Activated naive CD4-positive, alpha-beta T cell treated with anti-CD3 and anti-CD28 coated beads for 36 hours (primary cell): ENCODE measurements at places on chromosomes 5 and 9. TPM values are rescaled to one million over a fixed set of nuclear protein-coding genes. Genes with fewer than 3 reads are reported as not detected.

The PCDHGB5 gene
- total RNA-seq: 0.12 TPM

DNA sequence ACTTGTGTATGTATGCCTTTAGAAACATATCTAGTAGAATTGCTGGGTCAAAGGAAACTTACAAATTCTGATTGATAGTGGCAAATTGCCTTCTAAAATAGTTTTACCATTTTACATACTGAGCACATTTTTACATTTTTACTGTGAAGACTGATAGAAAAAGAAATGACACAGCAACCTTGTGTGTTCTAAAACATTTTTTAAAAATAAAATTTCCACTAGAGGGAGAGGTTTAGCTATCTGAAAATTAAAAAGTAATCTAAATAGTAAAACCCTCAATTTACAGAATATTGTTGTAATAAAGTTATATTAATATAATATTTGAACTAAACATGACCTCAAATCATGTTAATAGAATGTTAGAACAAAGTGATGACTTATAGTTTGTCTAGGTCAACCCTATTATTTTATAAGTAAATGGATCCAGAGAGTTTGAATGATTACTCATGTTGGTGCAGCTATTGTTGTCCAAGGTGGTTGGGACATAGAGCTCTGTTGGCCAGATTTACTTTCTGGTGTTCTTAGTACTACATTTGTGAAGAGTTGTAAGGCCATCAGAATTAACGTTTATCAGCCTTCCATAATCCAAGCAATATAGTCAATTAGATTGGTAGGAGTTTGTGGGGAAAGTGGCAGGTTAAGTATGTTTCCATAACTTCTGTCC lies 17.2 kb downstream of the CENPP start:
- DNase-seq: no peak

GRCh38 chr5:166795756-166796155 lies 1495.7 kb upstream of the WWC1 start:
- no peak for DNase-seq

The TMEM215 gene
- total RNA-seq: not detected

The SLC27A4 gene
- total RNA-seq: 5.7 TPM

The DMRT3 gene
- total RNA-seq: not detected

The DPYSL3 gene
- 0.05 TPM for total RNA-seq

GRCh38 chr9:10858817-10859216 lies 246.0 kb upstream of the PTPRD start:
- DNase-seq: no peak

The CDX1 gene
- total RNA-seq: not detected

The WNK2 gene
- 5.8 TPM for total RNA-seq

The MARCOL gene
- not detected for total RNA-seq

GRCh38 chr5:178535299-178536175 lies 54.7 kb downstream of the COL23A1 start:
- no peak for DNase-seq

- peak; percentile 51 for DNase-seq
Measured at GRCh38 chr5:179731791-179732411, 721 bp upstream of the MAML1 start.

The PCDHA11 gene
- total RNA-seq: not detected

DNA sequence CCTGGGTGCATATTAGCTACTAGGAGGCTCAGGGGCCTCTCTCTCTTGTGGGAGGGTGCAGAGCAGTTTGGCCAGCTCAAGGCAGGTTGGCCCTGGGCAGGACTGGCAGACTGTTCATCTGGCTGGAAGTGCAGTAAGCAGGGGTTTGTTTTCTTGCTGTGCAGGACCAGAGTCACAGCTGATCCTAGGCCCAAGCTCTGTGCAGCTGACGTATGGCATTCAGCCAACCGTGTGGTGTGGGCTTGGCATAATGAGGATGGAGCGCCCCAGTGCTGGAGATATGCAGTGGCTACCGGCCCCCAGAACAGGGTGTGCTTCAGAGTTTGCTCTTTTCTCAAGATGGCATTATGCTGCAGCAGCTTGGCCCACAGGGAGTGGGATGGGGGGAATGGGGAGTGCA lies 31.0 kb upstream of the PHF24 start:
- DNase-seq: no peak

GRCh38 chr5:74642543-74642863 lies 2.0 kb upstream of the ENC1 start:
- no peak for DNase-seq

GRCh38 chr9:114972510-114973136 lies 42.2 kb upstream of the TNFSF8 start:
- no peak for DNase-seq

The LMNB1 gene
- 274 TPM for total RNA-seq

DNA sequence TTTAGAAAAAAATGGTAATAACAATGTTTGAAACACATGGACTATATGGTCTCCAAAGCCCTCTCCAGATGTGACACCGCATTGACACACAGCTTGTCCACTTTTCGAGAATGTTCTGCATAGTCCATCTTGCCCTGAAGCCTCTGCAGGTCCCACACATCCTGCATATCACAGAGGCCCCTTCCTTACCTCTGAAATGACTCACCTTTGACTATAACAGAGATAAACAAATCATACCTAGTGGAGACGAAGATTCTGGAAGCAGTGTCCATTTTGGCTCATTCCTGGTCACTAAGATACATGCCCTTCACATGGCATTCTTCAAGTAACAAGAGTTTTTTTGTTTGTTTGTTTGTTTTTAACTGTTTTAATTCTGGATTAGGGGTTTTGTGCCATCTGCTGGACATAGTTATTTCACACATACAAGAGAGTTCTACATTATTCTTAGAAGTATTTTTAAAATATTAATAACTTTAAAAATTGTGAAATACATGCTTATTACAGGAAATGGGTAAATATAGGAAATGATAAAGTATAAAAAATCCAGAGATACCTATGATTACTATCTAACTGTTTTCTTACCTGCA lies 5.1 kb downstream of the ARL14EPL start:
- no peak for DNase-seq

DNA sequence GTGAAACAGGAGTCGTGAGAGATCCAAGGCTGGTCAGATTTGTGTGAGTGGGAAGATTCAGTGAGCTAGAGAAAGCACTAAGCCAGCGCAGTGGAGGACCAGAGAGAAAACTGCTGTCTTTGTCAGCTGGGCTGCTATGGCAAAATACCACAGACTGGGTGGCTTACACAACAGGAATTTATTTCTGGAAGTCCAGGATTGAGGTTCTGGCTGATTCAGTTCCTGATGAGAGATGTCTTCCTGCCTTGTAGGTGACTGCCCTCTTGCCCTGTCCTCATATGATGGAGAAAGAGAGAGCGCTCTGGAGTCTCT lies 24.2 kb upstream of the ANKRD33B start:
- no peak for DNase-seq

GRCh38 chr9:31790720-31791119 lies 593.7 kb upstream of the ACO1 start:
- no peak for DNase-seq

- DNase-seq: no peak
Measured at GRCh38 chr9:5511935-5512580, 1.7 kb downstream of the PDCD1LG2 start.

DNA sequence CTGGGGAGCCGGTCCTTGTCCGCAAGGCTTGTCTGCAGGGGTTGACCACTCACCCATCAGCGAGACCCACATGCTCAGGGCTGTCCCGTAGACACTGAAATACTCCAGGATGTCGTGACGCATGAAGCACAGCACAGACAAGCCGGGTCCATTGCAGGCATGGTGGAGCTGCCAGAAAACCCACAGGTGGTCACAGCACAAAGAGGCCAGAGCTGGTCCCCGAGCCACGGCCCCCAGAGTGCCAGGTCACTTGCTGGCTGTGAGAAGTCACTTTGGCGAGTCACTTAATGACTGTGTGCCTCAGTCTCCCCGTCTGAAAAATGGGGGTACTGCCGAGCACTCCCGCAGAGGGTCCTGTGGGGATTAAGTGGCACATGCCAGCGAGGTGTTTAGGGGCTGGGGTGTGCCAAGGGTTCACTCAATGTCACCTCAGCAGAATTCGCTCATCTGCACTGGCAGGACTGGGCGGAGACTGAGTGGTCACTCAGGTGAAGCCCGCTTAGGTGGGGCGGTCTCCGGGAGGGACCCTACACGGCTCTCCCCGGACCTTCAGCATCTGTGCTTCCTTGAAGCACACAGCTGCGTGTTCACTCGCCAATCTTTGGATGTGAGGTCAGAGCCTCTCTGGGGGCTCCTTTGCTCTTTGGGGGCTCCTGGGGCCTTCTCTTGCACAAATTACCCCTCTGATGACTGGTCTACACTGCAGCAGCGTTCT lies 4.5 kb downstream of the MYMK start:
- DNase-seq: no peak

The FAM78A gene
- total RNA-seq: 24.1 TPM

The CTSV gene
- total RNA-seq: 1.2 TPM

DNA sequence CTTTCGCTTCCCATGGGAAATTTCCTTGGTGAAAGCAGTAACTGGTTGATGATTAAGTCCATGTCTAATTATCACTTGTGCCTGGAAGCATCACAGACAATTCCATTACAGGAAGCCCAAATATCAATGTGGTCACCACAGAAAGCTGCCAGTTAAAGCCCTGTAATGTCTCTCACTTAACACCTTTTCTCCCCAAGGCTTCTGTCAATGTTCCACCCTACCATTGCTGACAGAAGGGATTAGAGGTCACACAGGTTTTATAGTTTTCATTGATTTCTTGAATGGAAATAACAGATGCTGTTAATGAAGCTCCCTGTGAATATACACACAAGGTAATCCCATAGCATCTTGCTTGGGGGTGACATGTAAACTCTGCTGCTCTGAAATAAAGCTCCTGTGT lies 279.2 kb downstream of the COX7C start:
- DNase-seq: no peak

The BAAT gene
- not detected for total RNA-seq

GRCh38 chr9:34555002-34555348 lies 32.2 kb upstream of the ENHO start:
- DNase-seq: no peak

GRCh38 chr5:89211836-89212235 lies 328.9 kb upstream of the MEF2C start:
- no peak for DNase-seq

DNA sequence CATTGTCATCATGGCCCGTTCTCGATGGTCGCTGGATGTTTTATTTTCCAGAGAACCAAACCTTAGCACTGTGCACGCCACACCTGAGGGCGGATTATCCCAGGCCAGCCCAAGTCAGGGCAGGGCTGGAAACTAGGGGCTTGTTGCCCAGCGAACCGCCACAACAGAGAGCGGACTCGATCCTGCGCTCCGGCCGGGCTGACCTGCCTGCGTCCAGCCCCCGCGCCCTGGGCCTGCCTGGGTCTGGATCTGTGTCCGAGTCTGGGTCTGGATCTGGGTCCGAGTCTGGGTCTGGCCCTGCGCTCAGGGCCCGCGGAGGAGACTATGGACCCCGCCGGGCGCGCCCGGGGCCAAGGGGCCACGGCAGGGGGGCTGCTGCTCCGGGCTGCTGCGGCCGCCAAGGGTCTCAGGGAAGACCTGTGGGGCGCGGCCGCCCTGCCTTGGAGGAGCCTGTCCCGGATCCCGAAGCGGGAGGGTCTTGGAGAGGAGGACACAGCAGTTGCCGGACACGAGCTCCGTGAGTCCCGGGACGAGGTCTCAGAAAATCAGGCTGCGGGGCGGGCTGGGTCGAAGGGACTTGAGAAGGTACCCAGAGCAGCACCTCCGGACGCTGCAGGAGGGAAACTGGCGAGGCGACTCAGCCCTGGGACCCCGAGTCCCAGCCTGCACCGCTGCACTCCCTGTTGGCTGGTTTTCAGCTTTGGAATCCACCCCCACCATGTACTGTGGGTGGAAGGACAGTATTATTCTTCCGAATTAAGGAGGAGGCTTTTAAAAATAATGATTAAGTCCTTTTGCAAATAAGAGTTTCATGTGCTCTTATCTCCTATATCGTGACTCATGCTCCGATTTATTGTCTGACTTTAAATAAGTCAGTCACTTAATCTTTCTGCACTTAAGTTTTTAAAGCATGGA lies at the start of gene ANKDD1B:
Gene ANKDD1B (plus strand): TSS at position 143 of the 915 bp plus-strand sequence. CDS start 182 bp downstream, at position 325.
- no peak for DNase-seq

GRCh38 chr5:87002485-87002884 lies 265.2 kb upstream of the RASA1 start:
- no peak for DNase-seq

The NR5A1 gene
- total RNA-seq: not detected

The NR2F1-AS1 gene
- not detected for total RNA-seq

GRCh38 chr5:139745800-139746690 lies 49.6 kb upstream of the PSD2 start:
- DNase-seq: peak; percentile 50

The FBN2 gene
- total RNA-seq: not detected

The CCDC152 gene
- total RNA-seq: 7.9 TPM

The HSPB3 gene
- not detected for total RNA-seq

The PLPP7 gene
- 0.26 TPM for total RNA-seq

DNA sequence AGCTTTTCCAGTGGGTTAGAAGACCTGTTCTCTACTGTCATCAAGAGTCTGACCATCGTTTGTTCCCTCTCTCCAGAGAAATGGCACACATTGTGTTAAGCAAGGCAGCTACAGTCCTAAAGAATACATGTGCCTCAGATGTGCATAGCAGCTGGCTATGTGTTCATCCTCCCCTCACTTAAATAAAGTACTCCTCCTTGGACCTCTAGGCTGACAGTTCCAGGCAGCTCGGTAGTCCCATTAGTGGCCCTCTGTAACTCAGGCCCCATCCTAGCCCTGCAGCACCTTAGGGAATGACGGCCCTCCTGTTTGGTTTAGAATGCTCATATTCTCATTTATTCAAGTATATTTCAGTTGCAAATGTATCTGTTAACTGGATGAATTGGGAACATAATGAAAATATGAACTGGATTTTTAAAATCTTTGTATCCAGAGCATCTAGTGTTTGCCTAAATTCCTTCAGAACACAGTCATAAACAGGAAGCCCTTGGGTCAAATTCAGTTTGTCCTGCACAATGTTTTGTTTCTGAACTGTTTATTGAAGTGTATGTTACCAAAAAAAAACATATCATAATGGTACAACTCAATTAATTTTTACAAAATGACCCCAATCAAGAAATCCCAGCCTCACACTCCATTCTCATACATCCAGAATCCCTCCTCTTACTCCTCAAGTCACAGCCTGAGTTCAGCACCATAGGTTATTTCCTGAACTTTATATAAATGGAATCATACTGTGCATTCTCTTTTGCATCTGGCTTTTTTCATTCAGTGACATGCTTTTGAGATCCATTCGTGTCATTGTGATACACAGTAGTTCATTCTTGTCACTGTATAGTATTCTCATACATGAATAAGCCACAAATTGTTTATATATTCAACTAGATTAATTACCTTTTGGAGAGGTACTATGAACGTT lies 1.6 kb upstream of the ASPN start:
- no peak for DNase-seq

DNA sequence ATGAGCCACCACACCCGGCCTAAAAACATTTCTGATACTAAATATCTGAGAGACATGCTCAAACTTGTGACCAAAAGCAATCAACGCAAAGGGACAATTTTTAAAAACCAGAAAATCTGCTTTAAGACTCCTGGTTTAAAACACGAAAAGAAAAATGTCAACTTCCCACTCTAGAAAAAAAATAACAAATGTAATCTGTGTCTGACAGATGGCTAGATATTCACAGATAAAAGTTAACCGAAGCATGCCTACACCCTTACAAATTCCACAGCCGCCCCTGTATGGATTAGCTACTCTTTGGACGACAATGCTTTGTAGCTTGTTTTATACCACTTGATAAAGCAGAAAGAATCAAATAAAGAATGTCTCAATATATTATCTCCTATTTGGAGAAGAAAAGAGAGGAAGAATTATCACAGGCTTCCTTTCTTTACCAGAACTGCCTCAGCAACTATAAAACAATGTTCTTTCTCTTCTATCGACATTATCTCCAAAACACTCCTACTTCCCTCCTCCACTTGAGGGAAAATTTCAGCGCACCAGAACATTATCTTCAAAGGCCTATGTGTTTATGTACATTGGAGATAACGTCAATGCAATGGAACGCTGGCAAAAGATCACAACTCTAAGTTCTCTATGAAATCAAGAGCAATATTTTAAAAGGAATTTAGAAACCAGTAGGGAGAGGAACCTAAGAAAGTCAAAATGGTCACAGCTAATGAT lies 26.2 kb downstream of the CEMIP2 start:
- DNase-seq: no peak
